Karpas-422 (cell line): ENCODE measurements at places on chromosomes 1 and 21. TPM values are rescaled to one million over a fixed set of nuclear protein-coding genes. Genes with fewer than 3 reads are reported as not detected.

GJA5 gene
- not detected in 2 replicates for total RNA-seq

GRCh38 chr1:188584119-188584518, 1755.4 kb downstream of the PLA2G4A start:
- H3K27me3 ChIP-seq, result no peaks in the 10 kb centered on the region
- no peak for DNase-seq
- no peaks in the 10 kb centered on the region for H3K4me1 ChIP-seq
- H3K4me3 ChIP-seq, result no peak overlapping the region
- no peaks in the 10 kb centered on the region for H3K36me3 ChIP-seq
- no peak overlapping the region for H3K27ac ChIP-seq

DNA sequence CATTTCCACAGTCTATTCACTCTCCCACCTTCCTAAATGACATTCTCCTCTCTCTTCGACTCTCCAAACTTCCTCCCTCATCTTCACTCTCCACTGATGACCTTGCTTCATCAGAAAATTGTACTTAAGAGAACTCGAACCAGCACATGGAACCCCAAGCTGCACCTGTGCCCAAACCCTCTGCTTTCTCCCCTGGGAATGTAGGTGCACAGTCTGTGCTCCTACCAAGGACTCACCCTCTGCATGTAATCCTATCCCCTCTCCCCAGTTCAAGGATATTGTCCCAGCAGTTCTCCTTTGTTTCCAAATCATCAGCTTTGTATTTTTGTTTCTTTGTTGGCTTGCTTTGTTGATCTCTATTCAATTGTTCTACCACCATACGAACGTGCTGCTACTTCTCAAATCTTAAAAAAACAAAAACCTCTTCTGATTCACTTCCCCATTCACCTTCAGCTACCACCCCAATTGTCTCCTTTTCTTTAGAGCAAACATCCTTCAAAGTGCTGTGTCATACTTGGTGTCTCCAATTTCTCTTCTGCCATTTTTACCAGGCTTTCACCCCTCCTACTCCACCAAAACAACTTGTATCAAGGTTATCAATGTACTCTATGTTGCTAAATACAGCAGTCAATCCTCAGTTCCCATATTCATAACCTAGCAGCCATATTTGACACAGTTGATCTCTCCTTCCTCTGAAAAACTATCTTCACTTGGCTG, 26.8 kb downstream of the RAB3B start:
- DNase-seq, result peak; percentile 44
- H3K27me3 ChIP-seq, result no peaks in the 10 kb centered on the region
- peaks cover 12% of the 10 kb centered on the region for H3K4me1 ChIP-seq
- H3K4me3 ChIP-seq, result no peak overlapping the region

DNA sequence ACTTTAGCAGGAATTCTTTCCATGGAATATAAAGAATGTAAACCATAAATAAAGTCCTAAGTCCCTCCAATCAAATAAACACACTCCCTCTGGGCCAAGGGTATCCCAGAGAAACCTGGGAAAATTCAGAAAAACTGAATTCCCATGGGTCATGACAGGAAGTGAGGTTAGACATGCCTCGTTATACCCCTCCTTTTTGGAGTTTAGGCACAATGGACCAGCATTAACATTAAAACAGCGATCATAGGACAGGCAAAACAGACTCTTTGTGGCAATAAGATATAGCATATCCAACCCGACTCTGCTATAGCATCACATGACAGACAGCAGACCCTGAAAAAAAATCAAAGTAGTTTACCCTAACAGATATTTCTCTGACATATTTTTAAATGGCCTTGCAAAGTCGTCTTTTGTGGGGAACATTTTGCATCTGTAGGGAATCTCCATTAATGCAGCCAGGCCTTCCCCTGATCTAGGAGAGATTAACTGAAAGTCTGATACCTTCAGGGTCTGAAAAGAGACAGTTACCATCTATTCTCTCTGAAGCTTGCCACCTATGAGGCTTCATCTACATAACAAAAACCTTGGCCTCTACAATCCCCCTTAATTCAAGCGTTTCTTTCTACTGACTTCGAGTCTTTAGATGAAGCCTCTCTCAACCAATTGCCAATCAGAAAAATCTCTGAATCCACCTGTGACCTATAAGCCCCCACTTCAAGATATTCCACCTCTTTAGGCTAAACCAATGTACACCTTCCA, 143.0 kb upstream of the KCNK1 start:
- H3K4me3 ChIP-seq, result no peak overlapping the region
- no peak overlapping the region for H3K27ac ChIP-seq
- no peaks in the 10 kb centered on the region for H3K4me1 ChIP-seq
- DNase-seq, result no peak
- H3K36me3 ChIP-seq, result no peaks in the 10 kb centered on the region
